ENCODE measurements at places on chromosomes 2 and 18. TPM values are rescaled to one million over a fixed set of nuclear protein-coding genes. Genes with fewer than 3 reads are reported as not detected.

DNA sequence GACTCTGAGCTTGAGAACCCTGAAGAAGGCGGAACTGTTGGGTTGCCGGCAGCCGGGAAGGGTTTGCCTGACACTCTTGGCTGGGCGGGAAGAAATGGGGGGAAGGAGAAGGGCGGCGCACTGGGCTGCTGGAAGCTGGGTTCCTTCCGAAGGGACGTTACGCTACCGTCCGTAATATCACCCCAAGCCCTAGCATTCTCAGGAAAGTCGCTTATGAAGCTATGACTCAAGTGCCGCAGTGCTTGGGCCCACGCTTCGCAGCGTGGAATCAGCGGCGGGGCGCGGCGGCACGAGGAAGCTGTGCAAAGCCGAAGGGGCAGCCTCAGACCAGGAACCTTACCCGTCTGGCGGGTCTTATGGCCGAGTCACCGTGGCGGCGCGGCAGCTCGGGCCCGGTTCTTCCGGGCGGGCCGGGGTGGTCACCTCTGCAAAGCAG is 50.2 kb upstream of the SIGLEC15 start:
- peak overlapping the region; percentile 54 for H3K4me3 ChIP-seq
- peaks cover 6% of the 10 kb centered on the region for H3K4me1 ChIP-seq
- H3K27me3 ChIP-seq = no peaks in the 10 kb centered on the region
- H3K27ac ChIP-seq = no peak overlapping the region

GRCh38 chr2:43325107-43325811 is 98.9 kb upstream of the ZFP36L2 start:
- no peak overlapping the region for H3K4me3 ChIP-seq
- H3K27ac ChIP-seq = peak overlapping the region; percentile 74
- peaks cover 44% of the 10 kb centered on the region for H3K4me1 ChIP-seq
- no peaks in the 10 kb centered on the region for H3K36me3 ChIP-seq
- DNase-seq = no peak

The RFX8 gene
- total RNA-seq = 1.2 TPM

DNA sequence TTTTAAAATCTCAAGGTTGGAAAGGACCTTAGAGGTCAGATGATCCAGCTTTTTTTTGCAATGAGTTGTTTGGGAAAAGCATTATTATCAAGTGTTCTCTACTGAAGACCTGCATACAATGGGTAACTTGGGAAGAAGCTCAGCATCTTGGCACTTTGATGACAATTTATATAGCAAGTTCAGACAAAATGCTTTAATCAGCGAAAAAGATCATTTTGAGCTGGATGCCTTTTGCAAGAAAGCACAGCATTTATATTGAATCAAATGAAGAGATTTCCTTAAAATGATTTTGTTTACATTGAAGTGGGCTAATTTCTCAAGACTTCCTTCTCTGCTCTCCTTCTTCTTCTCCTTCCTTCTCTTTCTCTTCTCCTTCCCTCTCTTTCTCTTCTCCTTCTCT is 796.4 kb upstream of the CDH2 start:
- H3K4me1 ChIP-seq = no peaks in the 10 kb centered on the region
- no peaks in the 10 kb centered on the region for H3K27me3 ChIP-seq
- DNase-seq = no peak
- no peak overlapping the region for H3K27ac ChIP-seq

DNA sequence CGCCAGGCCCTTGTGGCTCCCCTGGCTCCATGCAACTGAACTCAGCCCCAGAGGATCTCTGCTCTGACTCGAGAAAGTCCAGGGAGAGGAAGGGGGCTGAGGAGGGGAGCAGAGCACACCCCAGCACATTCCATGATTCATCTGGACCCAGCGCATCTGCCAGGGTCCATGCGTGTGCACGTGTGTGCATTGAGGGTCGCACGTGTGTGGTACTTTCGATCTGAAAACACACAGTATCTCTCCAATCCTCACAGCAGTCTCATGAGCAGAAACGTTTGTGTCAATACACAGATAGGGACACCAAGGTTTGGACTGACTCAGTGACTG is 146.4 kb upstream of the ID2 start:
- H3K36me3 ChIP-seq = no peaks in the 10 kb centered on the region
- H3K27me3 ChIP-seq = no peaks in the 10 kb centered on the region
- DNase-seq = no peak
- peak overlapping the region; percentile 69 for H3K27ac ChIP-seq
- H3K4me3 ChIP-seq = no peak overlapping the region
- peaks cover 54% of the 10 kb centered on the region for H3K4me1 ChIP-seq

The RBM44 gene
- 0.98 TPM for total RNA-seq

DNA sequence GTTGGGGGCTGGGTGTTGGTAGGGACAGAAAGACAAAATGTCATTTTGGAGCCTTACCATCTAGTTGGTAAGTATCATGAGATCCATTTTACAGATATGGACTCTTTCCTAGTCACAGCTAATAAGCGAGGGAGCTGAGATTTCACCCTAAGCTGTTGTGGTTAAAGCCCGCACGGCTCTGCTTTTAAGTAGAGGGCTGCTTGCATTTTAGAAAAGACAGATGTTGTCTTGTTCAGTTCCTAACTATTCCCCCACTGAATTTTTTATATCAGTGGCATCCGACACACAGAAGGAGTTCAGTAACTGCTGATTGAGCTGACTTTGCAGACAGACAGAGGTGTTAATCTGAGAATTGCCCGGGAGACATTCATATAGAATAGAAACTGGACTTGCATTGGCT is 3.7 kb downstream of the QPCT start:
- no peak for DNase-seq
- no peaks in the 10 kb centered on the region for H3K27me3 ChIP-seq
- H3K36me3 ChIP-seq = no peaks in the 10 kb centered on the region
- H3K27ac ChIP-seq = no peak overlapping the region
- H3K4me1 ChIP-seq = peaks cover 14% of the 10 kb centered on the region

DNA sequence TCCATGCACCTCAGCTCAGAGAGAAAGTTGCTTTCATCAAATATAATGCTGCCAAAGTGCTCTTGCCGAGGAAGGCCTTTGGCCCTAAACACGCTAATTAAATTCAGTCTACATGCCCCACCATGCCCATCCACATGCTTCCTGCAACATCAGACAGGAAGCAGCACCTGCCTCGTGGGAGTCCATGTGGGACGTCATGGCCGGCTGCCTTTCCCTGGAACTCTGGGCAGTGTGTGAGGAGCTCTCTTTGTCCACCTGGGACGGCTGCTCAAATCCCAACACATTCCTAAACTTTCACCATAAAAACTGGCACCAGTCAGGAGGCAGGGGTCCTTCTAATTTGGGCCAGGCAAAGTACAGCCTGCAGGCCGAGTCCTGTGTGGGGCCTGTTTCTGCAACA is 23.1 kb downstream of the FAM178B start:
- H3K4me3 ChIP-seq = no peak overlapping the region
- H3K36me3 ChIP-seq = no peaks in the 10 kb centered on the region
- no peak for DNase-seq
- H3K4me1 ChIP-seq = peaks cover 4% of the 10 kb centered on the region
- no peaks in the 10 kb centered on the region for H3K27me3 ChIP-seq
- no peak overlapping the region for H3K27ac ChIP-seq

DNA sequence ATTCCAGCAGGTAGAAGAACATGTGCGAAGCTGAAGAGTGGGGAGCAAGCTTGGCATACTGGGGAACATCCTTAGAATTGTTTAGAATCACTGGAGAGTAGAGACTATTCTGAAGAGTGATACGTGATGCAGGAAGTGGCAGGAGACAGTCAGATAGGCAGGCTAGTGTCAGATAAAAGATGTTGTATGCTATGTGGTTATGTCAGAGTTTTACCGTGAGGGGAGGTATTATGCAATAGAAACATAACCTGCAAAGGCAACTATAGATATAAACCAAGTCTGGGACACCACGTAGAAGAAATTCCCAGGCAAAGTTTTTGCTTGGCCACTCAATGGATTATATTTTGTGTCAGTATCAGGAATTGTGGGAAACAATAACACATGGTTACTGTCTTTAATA is 62.0 kb upstream of the ZSWIM2 start:
- no peaks in the 10 kb centered on the region for H3K4me1 ChIP-seq
- DNase-seq = no peak
- no peaks in the 10 kb centered on the region for H3K27me3 ChIP-seq
- no peak overlapping the region for H3K27ac ChIP-seq
- no peak overlapping the region for H3K4me3 ChIP-seq

DNA sequence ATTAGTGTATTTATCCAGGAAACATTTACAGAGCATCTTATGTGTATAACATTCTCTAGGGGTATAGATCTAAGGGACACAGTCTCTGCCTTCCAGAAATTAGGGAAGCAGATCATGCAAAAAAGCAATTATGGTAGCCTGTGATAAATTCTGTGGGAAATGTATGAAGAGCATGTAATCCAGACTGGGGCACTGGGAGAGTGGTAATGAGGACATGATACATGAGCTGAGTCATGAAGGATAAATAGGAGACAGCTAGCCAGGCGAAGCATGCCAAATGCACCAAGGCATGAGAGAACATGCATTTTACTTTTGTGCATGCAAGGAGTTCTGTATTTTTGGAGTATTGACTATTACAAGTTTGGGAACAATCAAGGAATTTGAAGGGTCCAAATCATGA is 8.9 kb upstream of the RPRM start:
- no peaks in the 10 kb centered on the region for H3K4me1 ChIP-seq
- no peak overlapping the region for H3K4me3 ChIP-seq
- no peaks in the 10 kb centered on the region for H3K27me3 ChIP-seq
- H3K27ac ChIP-seq = no peak overlapping the region

GRCh38 chr18:46061387-46061786 is 10.7 kb downstream of the PSTPIP2 start:
- no peaks in the 10 kb centered on the region for H3K36me3 ChIP-seq
- no peak overlapping the region for H3K27ac ChIP-seq
- no peak overlapping the region for H3K4me3 ChIP-seq
- DNase-seq = no peak
- H3K27me3 ChIP-seq = no peaks in the 10 kb centered on the region
- H3K4me1 ChIP-seq = no peaks in the 10 kb centered on the region

- no peaks in the 10 kb centered on the region for H3K4me1 ChIP-seq
- H3K27me3 ChIP-seq = no peaks in the 10 kb centered on the region
- H3K4me3 ChIP-seq = no peak overlapping the region
These were observed 8.0 kb downstream of the ALLC start for GRCh38 chr2:3665886-3666612.

The NEU2 gene
- not detected for total RNA-seq

The KLHL30 gene
- 0.25 TPM for total RNA-seq

DNA sequence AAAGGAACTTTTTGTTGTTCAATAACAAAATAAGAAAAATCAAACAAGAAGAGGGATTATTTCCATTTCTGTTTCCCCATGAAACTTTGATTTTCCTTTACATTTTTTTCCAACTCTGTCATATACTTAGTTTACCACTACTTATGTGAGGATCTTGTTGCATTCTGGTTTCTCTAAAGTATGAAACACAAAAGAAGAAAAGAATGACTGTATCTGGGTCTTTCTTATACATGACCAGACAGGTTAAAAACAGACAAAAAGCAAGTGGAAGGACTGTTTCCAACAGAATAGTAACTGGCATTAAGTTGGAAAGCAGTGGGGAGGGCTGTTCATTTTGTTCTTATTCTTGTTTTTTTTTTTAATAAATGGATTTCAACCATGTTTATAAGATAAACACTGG is 1207.8 kb upstream of the FAM98A start:
- H3K27me3 ChIP-seq = no peaks in the 10 kb centered on the region
- no peaks in the 10 kb centered on the region for H3K4me1 ChIP-seq
- no peaks in the 10 kb centered on the region for H3K36me3 ChIP-seq
- no peak overlapping the region for H3K4me3 ChIP-seq

DNA sequence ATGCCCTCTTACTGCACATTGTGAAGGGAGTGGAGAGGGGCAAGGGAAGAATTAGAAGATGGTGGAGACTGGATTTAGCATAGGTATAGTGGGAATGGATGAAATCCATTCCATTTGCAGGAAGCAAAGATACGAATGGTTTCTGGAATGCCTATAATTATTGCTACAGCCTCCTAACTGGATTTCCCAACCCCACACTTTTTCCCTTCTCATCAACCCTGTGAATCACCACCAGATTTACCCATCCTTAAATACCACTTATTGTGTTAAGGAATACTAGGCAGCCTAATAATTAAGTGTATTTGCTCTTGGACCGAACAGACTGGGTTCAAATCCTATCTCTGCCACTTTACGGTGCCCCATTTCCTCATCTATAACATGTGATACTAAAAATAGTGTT is 39.3 kb upstream of the CREB1 start:
- no peaks in the 10 kb centered on the region for H3K27me3 ChIP-seq
- H3K27ac ChIP-seq = no peak overlapping the region
- no peaks in the 10 kb centered on the region for H3K36me3 ChIP-seq
- DNase-seq = no peak
- no peaks in the 10 kb centered on the region for H3K4me1 ChIP-seq

DNA sequence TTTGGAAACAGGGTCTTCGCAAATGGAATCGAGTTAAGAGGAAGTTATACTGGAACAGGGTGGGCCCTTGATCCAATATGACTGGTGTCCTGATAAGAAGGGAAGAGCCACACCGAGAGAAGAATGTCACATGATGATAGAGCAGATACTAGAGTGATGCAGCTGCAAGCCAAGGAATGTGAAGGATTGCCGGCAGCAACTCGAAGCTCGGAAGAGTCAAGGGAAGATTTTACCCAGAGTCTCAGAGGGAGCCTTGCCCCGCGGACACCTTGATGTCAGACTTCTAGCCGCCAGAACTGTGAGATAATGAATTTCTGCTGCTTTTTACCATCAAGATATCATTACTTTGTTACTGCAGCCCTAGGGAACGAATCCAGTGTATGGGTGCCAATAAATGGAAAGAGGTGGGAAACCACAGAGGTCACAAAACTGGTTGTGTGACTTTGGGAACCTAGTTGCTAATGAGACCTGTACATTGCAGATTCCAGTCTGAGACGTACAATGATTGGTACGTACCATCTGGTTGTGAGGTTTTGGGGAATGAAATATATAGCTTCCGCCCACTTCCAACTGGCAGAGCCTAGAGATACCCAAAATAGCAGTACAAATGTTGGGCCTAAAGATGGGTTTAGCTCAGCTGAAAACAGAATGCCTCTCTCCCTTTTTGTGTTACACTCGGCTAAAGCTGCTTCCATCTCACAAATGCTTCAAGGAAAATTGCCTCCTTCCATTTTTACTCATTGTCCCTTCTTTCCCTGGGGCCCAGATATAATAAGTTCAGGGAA is 28.6 kb upstream of the VWA3B start:
- H3K4me1 ChIP-seq = no peaks in the 10 kb centered on the region
- H3K36me3 ChIP-seq = no peaks in the 10 kb centered on the region
- DNase-seq = no peak
- H3K27me3 ChIP-seq = no peaks in the 10 kb centered on the region

- no peak overlapping the region for H3K4me3 ChIP-seq
- no peak overlapping the region for H3K27ac ChIP-seq
- H3K4me1 ChIP-seq = no peaks in the 10 kb centered on the region
These were observed 437.8 kb downstream of the ZNF521 start for GRCh38 chr18:24914171-24914525.

DNA sequence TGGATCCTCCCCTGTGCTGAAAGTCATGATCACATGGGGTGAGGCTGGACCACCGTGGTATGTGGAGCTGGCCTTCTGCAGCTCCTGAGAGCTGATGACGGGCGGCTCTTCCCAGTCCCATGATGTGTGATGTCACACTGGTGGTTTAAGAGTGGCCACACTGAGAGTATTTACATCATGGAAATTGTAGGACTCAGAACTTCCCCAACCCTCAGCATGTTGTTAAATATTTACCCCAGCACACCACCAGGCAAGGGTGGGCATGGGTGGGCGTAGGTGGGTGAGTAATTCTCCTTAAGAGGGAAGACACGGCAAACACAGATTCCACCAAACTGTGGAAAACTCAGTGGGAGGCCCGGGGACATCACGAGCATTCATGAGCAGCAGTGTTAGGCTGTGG is 106.8 kb downstream of the ALPK2 start:
- H3K4me1 ChIP-seq = no peaks in the 10 kb centered on the region
- H3K36me3 ChIP-seq = no peaks in the 10 kb centered on the region
- no peak overlapping the region for H3K27ac ChIP-seq

The FHL2 gene
- total RNA-seq = 62.1 TPM

The RSAD2 gene
- 0.25 TPM for total RNA-seq

The RNASEH1 gene
- 17.2 TPM for total RNA-seq

The SCN3A gene
- total RNA-seq = 2.0 TPM

The MYOM1 gene
- 1.2 TPM for total RNA-seq
